ENCODE measurements at places on chromosomes 1 and 21. TPM values are rescaled to one million over a fixed set of nuclear protein-coding genes. Genes with fewer than 3 reads are reported as not detected.

DNA sequence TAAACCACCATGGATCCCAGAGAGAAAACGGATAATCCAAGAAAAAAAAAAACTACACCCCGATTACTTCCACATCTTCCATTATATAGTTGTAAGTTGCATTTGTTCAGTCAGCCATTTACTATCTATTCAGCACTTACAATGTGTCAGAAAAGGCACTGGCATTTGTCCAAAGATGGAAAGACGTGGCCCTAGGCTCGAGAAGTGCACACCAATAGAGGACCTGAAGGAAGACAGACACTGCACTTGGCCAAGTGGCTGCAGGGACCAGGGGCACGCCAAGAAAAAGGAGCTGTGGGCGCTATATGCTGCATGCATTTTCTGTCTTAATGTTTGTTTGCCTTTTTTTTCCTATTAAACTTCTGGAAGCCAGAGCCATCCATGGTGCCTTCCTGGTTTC is 45.2 kb upstream of the LYST start:
- peaks cover 28% of the 10 kb centered on the region for H3K4me1 ChIP-seq
- no peak overlapping the region for H3K27ac ChIP-seq
- H3K27me3 ChIP-seq = no peaks in the 10 kb centered on the region
- DNase-seq = no peak
- H3K36me3 ChIP-seq = no peaks in the 10 kb centered on the region

The C1orf174 gene
- 25.5 TPM for total RNA-seq

- H3K4me1 ChIP-seq = no peaks in the 10 kb centered on the region
- peaks cover 13% of the 10 kb centered on the region for H3K27me3 ChIP-seq
- H3K27ac ChIP-seq = no peak overlapping the region
- no peaks in the 10 kb centered on the region for H3K36me3 ChIP-seq
- H3K4me3 ChIP-seq = no peak overlapping the region
Observed at GRCh38 chr1:147787765-147788164, 27.4 kb upstream of the GJA5 start.

The NBPF6 gene
- total RNA-seq = not detected

- no peaks in the 10 kb centered on the region for H3K27me3 ChIP-seq
- no peaks in the 10 kb centered on the region for H3K36me3 ChIP-seq
- H3K4me1 ChIP-seq = no peaks in the 10 kb centered on the region
- H3K4me3 ChIP-seq = no peak overlapping the region
Observed at GRCh38 chr1:82143108-82143833, 342.5 kb downstream of the ADGRL2 start.

The VSIG8 gene
- not detected for total RNA-seq

GRCh38 chr1:47013293-47013692 is 10.2 kb upstream of the CYP4X1 start:
- no peaks in the 10 kb centered on the region for H3K4me1 ChIP-seq
- H3K36me3 ChIP-seq = no peaks in the 10 kb centered on the region
- DNase-seq = no peak
- no peak overlapping the region for H3K27ac ChIP-seq
- H3K27me3 ChIP-seq = peaks cover 20% of the 10 kb centered on the region

Measured in activated CD4-positive, alpha-beta memory T cell treated with anti-CD3 and anti-CD28 coated beads, Interleukin-2, amount 10 ng/mL, durations not matched to agents 7 days and 5 days (primary cell).